WTC11 (cell line): ENCODE measurements at places on chromosomes 6 and 20. TPM values are rescaled to one million over a fixed set of nuclear protein-coding genes. Genes with fewer than 3 reads are reported as not detected.

GRCh38 chr6:167898673-167899311, 72.1 kb downstream of the AFDN start:
- no peak overlapping the region for H3K27ac ChIP-seq
- no peak overlapping the region for H3K4me3 ChIP-seq
- peaks cover 37% of the 10 kb centered on the region for H3K36me3 ChIP-seq
- H3K27me3 ChIP-seq, result no peaks in the 10 kb centered on the region
- DNase-seq, result no peak

DNA sequence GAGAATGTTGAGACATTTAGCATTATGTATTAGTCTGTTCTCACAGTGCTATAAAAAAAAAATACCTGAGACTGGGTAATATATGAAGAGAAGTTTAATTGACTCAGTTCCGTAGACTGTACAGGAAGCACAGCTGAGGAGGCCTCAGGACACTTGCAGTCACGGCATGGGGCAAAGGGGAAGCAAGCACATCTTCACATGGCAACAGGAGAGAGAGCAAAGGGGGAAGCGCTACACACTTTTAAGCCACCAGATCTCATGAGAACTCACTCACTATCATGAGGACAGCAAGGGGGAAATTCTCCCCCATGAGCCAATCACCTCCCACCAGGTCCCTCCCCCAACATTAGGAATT, 26.8 kb upstream of the TFAP2A start:
- no peaks in the 10 kb centered on the region for H3K36me3 ChIP-seq
- DNase-seq, result no peak
- H3K27ac ChIP-seq, result no peak overlapping the region
- H3K4me3 ChIP-seq, result no peak overlapping the region
- H3K27me3 ChIP-seq, result no peaks in the 10 kb centered on the region; the same call in 1 of the 2 replicates

The GDAP1L1 gene
- 7.5 to 10.3 TPM (median 8.8 TPM) in 3 replicates for total RNA-seq

The SRSF12 gene
- 3.8 to 4.0 TPM (median 3.8 TPM) in 3 replicates for total RNA-seq

The CD93 gene
- total RNA-seq, result 0.05 to 0.21 TPM (median 0.09 TPM) in 3 replicates
